Lower lobe of right lung (tissue), 2 donors: ENCODE measurements at places on chromosomes 12 and 14. TPM values are rescaled to one million over a fixed set of nuclear protein-coding genes. Genes with fewer than 3 reads are reported as not detected.

MANSC4 gene
- not detected for total RNA-seq

RND1 gene
- total RNA-seq, result 5.9 TPM

- no peak for DNase-seq
- H3K4me3 ChIP-seq, result no peak overlapping the region
- H3K27me3 ChIP-seq, result no peaks in the 10 kb centered on the region
- H3K36me3 ChIP-seq, result no peaks in the 10 kb centered on the region
- peaks cover 6% of the 10 kb centered on the region for H3K4me1 ChIP-seq
- no peak overlapping the region for H3K27ac ChIP-seq
Measured at GRCh38 chr12:77837876-77838291, 7.2 kb downstream of the NAV3 start.

DNA sequence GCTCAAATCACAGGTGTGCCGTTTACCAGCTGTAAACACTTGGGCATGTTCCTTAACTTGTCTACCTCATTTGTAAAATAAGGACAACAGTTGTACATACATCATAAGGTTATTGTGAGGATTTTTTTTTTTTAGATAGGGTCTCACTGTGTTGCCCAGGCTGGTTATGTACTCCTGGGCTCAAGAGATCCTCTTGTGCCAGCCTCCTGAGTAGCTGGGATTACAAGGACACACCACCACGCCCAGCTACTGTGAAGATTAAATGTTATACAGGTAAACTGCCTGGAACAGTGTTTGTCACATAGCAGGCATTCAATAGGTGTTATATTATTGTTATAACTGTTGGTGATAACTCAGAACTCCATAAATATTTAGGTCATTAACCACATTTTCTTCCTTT, 12.7 kb downstream of the TMED10 start:
- H3K4me3 ChIP-seq, result no peak overlapping the region
- H3K4me1 ChIP-seq, result peaks cover 59% of the 10 kb centered on the region
- no peak overlapping the region for H3K27ac ChIP-seq
- no peaks in the 10 kb centered on the region for H3K27me3 ChIP-seq

CD27 gene
- 2.3 TPM for total RNA-seq

RTL1 gene
- total RNA-seq, result not detected

DNA sequence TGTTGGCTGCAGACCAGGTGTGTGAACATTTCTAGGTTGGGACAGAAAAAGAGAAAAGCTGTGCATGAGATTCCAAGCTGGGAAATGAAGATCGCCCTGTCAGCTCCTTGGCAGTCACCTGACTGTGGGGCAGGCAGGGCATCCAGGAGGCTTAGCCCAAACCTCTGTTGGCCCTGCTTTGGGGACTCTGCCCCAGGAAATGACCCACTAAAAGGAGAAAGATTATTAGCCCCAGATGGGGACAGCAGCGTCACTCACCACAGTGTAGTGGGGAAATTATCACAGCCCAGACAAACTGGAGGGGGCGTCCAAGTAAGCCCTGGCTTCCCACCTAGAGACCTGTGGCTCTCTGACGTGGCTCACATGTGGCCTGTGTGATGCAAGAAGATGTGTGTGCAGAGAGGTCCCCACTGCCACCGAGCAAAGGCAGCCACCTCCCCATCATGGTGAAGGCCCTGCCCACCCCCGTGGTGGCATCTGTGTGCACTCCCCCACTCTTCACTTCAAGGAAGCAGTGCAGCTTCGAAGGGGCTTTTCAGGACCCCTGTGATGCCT, 39.1 kb downstream of the DIO3 start:
- no peaks in the 10 kb centered on the region for H3K36me3 ChIP-seq
- peaks cover 9% of the 10 kb centered on the region for H3K4me1 ChIP-seq
- no peaks in the 10 kb centered on the region for H3K27me3 ChIP-seq

RD3L gene
- not detected for total RNA-seq

- no peaks in the 10 kb centered on the region for H3K36me3 ChIP-seq
- no peaks in the 10 kb centered on the region for H3K27me3 ChIP-seq
- peaks cover 36% of the 10 kb centered on the region for H3K4me1 ChIP-seq
Measured at GRCh38 chr12:112906712-112907414, at the start of gene OAS1. Gene OAS1, plus strand, starts transcription at chr12:112906962. Its CDS starts 78 bp downstream, at chr12:112907040.

DNA sequence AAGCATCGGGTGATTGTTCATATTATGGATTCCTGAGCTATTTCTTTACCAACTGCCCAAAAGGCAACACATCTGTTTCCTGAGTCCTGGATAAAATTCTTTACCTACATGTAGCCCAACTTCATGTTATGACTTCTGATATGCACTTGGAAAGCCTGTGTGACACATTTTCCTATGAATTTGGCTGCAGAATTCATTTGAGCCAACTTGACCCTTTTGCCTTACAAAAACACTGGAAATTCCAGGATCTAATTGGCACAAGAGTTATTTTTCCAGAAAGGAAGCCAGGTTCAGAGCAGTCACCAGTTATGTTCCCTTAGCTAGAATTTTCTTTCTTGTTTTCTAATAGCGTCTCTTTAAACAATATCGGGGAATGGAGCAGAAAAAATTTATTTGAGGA, 202.5 kb upstream of the LRIG3 start:
- no peak overlapping the region for H3K27ac ChIP-seq
- H3K4me3 ChIP-seq, result no peak overlapping the region
- no peaks in the 10 kb centered on the region for H3K36me3 ChIP-seq
- H3K4me1 ChIP-seq, result no peaks in the 10 kb centered on the region
- no peaks in the 10 kb centered on the region for H3K27me3 ChIP-seq

GRCh38 chr12:95164656-95165055, 52.6 kb downstream of the FGD6 start:
- no peak overlapping the region for H3K27ac ChIP-seq
- H3K4me3 ChIP-seq, result no peak overlapping the region
- no peak for DNase-seq

- H3K36me3 ChIP-seq, result peaks cover 8% of the 10 kb centered on the region
- DNase-seq, result no peak
- peaks cover 52% of the 10 kb centered on the region for H3K4me1 ChIP-seq
- H3K27ac ChIP-seq, result peak overlapping the region; percentile 37
Measured at GRCh38 chr14:52917735-52918134, 33.1 kb downstream of the FERMT2 start.

GRCh38 chr14:68941820-68942219, 37.3 kb downstream of the ACTN1 start:
- H3K4me1 ChIP-seq, result peaks cover 86% of the 10 kb centered on the region
- H3K27me3 ChIP-seq, result no peaks in the 10 kb centered on the region
- no peaks in the 10 kb centered on the region for H3K36me3 ChIP-seq

GRCh38 chr12:110636516-110636915, 22.6 kb downstream of the TCTN1 start:
- H3K4me3 ChIP-seq, result no peak overlapping the region
- H3K27ac ChIP-seq, result no peak overlapping the region
- no peak for DNase-seq
- no peaks in the 10 kb centered on the region for H3K4me1 ChIP-seq
- H3K27me3 ChIP-seq, result no peaks in the 10 kb centered on the region

DNA sequence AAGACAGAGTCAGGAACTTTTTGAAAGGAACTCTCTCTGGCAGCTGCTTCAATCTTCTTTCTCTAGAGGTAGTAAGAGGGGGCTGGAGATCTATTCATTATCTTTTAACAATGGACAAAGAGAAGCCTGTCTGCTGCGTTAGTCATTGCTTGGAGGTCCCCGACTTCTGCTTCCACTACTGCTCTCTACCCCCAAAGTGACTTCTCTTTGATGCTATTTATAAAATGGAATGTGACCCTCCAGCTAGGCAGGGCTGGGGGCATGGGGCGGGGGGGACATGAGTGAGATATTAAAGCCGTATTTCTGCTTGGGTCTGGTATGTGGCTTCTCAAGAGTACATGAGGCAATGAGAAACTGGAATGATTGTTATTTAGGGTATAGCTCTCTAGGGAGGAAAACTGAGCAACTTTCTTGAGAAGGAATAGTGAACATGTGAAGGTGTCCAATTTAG, 41.4 kb upstream of the NUDT4 start:
- no peaks in the 10 kb centered on the region for H3K27me3 ChIP-seq
- H3K27ac ChIP-seq, result no peak overlapping the region
- no peaks in the 10 kb centered on the region for H3K4me1 ChIP-seq
- DNase-seq, result no peak
- no peaks in the 10 kb centered on the region for H3K36me3 ChIP-seq
- H3K4me3 ChIP-seq, result no peak overlapping the region

DNA sequence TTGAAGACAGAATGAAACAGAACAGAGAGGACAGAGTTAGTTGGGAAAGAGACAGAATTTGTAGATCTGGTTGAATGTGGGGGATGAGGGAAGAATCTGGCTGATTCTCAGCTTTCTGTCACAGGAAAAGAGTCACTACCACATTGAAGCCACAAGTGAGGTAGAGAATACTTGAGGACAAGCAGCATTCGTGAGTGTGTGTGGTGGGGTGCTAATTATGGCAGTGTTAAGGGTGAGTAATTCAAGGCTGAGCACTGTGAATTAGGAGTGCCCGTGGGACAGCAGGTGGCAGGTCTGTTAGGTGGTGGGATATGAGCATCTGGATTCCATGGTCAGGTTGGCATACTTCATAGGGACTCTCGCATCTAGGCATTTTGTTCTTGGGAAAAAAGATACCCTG, 347.4 kb upstream of the PRICKLE1 start:
- no peak overlapping the region for H3K4me3 ChIP-seq
- H3K36me3 ChIP-seq, result no peaks in the 10 kb centered on the region
- no peaks in the 10 kb centered on the region for H3K27me3 ChIP-seq
- no peak for DNase-seq
- no peak overlapping the region for H3K27ac ChIP-seq

- no peak overlapping the region for H3K4me3 ChIP-seq
- H3K4me1 ChIP-seq, result no peaks in the 10 kb centered on the region
- DNase-seq, result no peak
- peaks cover 17% of the 10 kb centered on the region for H3K27me3 ChIP-seq
- H3K27ac ChIP-seq, result no peak overlapping the region
Measured at GRCh38 chr12:111297703-111298426, 71.0 kb downstream of the PHETA1 start.

- no peaks in the 10 kb centered on the region for H3K27me3 ChIP-seq
- H3K36me3 ChIP-seq, result no peaks in the 10 kb centered on the region
- H3K4me1 ChIP-seq, result no peaks in the 10 kb centered on the region
- H3K27ac ChIP-seq, result no peak overlapping the region
Measured at GRCh38 chr14:23447361-23448350, 12.2 kb upstream of the MYH7 start.

TSPAN19 gene
- 6.6 TPM for total RNA-seq

NPFF gene
- not detected for total RNA-seq

DNA sequence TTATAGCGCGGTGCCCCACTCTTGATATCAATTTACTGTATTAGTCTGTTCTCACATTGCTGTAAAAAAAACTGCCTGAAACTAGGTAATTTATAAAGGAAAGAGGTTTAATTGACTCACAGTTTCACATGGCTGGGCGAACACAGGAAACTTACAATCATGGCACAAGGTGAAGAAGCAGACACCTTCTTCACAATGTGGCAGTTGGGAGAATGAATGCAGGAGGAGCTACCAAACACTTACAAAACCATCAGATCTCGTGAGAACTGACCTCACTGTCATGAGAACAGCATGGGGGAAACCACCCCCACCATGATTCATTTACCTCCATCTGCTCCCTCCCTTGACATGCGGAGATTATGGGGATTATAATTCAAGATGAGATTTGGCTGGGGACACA, 42.3 kb downstream of the FBXO34 start:
- no peak overlapping the region for H3K27ac ChIP-seq
- no peak for DNase-seq
- no peaks in the 10 kb centered on the region for H3K27me3 ChIP-seq

- no peak overlapping the region for H3K27ac ChIP-seq
- no peak overlapping the region for H3K4me3 ChIP-seq
- no peaks in the 10 kb centered on the region for H3K36me3 ChIP-seq
- no peak for DNase-seq
- H3K4me1 ChIP-seq, result no peaks in the 10 kb centered on the region
Measured at GRCh38 chr12:89880690-89881350, 172.2 kb upstream of the ATP2B1 start.

VRTN gene
- total RNA-seq, result not detected

DNA sequence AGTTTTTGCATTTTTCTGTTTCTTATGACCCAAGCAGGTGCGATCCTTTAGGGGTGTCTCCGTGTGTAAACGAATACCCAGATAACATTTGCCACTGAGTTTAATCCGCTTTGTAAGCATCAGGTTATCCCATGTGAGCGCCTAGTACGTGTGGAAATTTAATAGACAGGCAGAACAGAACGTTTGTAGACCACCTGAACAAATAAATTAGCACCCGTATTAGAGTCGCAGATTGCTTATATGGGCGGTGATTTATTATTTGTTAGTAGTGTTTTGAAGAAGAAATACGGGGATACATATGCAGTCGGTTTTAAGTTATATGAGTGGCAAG, 325 bp downstream of the C12orf60 start:
- peaks cover 14% of the 10 kb centered on the region for H3K36me3 ChIP-seq
- H3K4me1 ChIP-seq, result peaks cover 26% of the 10 kb centered on the region
- DNase-seq, result no peak
- peak overlapping the region; percentile 94 for H3K27ac ChIP-seq
- H3K4me3 ChIP-seq, result peak overlapping the region; percentile 83
- no peaks in the 10 kb centered on the region for H3K27me3 ChIP-seq

- H3K4me3 ChIP-seq, result no peak overlapping the region
- no peaks in the 10 kb centered on the region for H3K4me1 ChIP-seq
- no peaks in the 10 kb centered on the region for H3K27me3 ChIP-seq
- H3K36me3 ChIP-seq, result no peaks in the 10 kb centered on the region
- DNase-seq, result no peak
- H3K27ac ChIP-seq, result no peak overlapping the region
Measured at GRCh38 chr12:107196681-107197080, 103.3 kb upstream of the CRY1 start.

CCDC196 gene
- total RNA-seq, result not detected

DNA sequence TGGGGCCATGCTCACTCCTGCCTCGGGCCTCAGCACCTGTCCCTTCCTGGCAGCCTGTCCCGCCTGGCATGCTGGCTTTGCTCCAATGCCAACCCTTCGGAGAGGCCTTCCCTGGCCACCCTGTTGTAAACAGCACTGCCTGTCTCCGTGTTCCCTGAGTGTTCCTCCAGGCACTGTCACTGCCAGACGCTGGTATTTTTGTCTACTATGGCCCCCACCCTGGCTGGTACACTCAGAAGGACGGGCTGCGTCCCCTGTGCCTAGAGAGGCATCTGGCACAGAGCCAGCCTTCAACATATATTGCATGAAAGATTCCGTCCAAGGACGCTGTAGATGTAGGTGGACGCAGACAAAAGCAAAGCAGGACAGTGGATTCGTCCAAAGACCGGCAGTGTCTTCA, 2.7 kb upstream of the ASPG start:
- no peaks in the 10 kb centered on the region for H3K36me3 ChIP-seq
- no peak overlapping the region for H3K4me3 ChIP-seq
- H3K27me3 ChIP-seq, result peaks cover 29% of the 10 kb centered on the region

GRCh38 chr14:91875525-91876286, 8.4 kb upstream of the TC2N start:
- no peak overlapping the region for H3K27ac ChIP-seq
- peaks cover 51% of the 10 kb centered on the region for H3K4me1 ChIP-seq
- no peaks in the 10 kb centered on the region for H3K27me3 ChIP-seq
- H3K36me3 ChIP-seq, result peaks cover 30% of the 10 kb centered on the region
